IMR-90 (cell line): ENCODE measurements at places on chromosomes 2 and 18. TPM values are rescaled to one million over a fixed set of nuclear protein-coding genes. Genes with fewer than 3 reads are reported as not detected.

ESPNL gene
- total RNA-seq = 1.4 and 2.0 TPM in 2 replicates

CSRNP3 gene
- total RNA-seq = 0.56 and 0.72 TPM in 2 replicates

DNA sequence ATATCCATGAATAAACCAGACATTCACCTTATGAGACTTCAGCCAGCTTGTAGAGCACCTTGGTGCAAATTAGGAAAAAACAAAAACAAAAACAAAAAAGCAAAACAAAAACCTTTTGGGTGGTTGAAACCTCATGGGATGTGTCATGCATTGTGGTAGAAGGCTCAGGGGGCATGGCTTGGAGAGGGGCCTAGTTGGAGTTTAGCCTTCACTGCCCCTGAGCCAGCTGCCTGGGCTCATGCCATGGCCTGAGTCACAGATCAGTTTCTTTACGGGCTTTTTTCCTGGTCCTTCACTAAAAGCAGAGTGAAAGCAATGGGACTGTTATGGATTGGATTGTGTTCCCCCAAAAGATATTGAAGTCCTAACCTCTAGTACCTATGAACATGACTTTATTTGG is 22.0 kb upstream of the DAPL1 start:
- H3K4me3 ChIP-seq = no peak overlapping the region
- peak; percentile 14 for DNase-seq
- H3K4me1 ChIP-seq = no peaks in the 10 kb centered on the region
- no peaks in the 10 kb centered on the region; the same call in 1 of the 2 replicates for H3K27me3 ChIP-seq
- H3K36me3 ChIP-seq = no peaks in the 10 kb centered on the region
- H3K27ac ChIP-seq = no peak overlapping the region

DNA sequence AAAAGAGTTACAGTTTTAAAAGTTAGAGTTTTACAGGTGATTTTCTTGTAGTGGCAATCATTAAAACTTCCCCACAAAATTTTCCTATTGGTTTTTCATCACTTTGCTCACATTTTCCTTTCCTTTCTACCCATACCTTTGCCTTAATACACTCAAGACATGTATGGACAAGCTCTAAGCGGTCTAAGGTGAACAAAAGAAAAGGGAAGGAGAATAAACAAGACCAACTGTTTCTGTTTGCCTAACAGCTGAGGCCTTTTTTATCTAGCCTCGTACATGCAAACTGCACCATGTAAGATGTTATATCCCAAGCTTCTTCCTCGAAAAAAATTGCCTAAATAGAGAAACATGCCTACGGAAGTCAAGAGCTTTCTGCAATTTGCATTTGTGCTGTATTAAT is 33.9 kb upstream of the TBC1D8 start:
- no peaks in the 10 kb centered on the region for H3K36me3 ChIP-seq
- H3K27me3 ChIP-seq = peaks cover 14% of the 10 kb centered on the region
- DNase-seq = no peak
- no peak overlapping the region for H3K27ac ChIP-seq
